ENCODE measurements at places on chromosomes 16 and 17. TPM values are rescaled to one million over a fixed set of nuclear protein-coding genes. Genes with fewer than 3 reads are reported as not detected.

The MYH8 gene
- total RNA-seq, result not detected

The TAC4 gene
- not detected for total RNA-seq

DNA sequence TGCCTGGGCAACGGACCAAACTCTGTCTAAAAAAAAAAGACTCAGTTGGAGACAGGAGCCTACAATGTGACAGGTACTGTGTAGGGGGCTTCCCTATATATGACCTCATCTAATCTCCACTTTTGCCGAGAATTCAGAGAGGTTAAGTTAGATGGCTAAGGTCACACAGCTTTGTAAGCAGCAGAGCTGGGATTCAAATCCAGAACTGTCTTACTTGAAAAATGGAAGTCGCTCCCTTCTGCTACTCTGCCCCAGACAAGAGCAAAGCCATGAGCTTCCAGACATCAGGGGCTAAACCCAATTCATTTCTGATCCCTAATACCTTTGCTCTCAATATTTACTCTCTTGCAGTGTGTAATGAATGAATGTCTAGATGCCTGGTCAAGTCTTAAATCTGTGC lies 41.5 kb upstream of the ABCC12 start:
- DNase-seq, result no peak
- no peaks in the 10 kb centered on the region for H3K4me1 ChIP-seq
- no peak overlapping the region for H3K4me3 ChIP-seq
- no peaks in the 10 kb centered on the region for H3K36me3 ChIP-seq
- H3K27ac ChIP-seq, result no peak overlapping the region
- H3K27me3 ChIP-seq, result peaks cover 16% of the 10 kb centered on the region

- H3K36me3 ChIP-seq, result no peaks in the 10 kb centered on the region
- DNase-seq, result no peak
- no peak overlapping the region for H3K27ac ChIP-seq
- no peak overlapping the region for H3K4me3 ChIP-seq
Observed at GRCh38 chr16:76654088-76654820, 377.1 kb downstream of the CNTNAP4 start.
